ENCODE measurements at places on chromosomes 16 and 17.

DNA sequence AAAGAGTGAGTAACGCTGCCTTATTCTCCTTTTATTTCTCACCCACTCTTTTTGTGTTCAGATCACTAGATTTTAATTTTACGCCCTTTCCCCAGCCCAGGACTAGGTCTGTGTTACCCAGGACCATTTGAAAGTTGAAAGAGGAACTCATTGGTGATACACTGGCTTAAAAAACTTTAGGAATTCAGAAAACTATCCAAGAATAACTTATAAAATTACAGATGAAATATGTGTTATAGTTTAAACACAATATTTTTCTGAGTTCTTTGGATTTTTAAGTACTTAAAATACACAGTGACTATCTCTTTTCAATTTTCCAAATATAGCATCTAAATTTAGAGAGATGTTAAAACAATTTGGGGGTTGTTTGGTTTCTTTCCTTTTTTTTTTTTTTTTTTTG is 385.2 kb downstream of the CDH13 start:
- DNase-seq = no peak

- DNase-seq = no peak
Observed at GRCh38 chr17:8788998-8789397, 10.2 kb downstream of the MFSD6L start.

DNA sequence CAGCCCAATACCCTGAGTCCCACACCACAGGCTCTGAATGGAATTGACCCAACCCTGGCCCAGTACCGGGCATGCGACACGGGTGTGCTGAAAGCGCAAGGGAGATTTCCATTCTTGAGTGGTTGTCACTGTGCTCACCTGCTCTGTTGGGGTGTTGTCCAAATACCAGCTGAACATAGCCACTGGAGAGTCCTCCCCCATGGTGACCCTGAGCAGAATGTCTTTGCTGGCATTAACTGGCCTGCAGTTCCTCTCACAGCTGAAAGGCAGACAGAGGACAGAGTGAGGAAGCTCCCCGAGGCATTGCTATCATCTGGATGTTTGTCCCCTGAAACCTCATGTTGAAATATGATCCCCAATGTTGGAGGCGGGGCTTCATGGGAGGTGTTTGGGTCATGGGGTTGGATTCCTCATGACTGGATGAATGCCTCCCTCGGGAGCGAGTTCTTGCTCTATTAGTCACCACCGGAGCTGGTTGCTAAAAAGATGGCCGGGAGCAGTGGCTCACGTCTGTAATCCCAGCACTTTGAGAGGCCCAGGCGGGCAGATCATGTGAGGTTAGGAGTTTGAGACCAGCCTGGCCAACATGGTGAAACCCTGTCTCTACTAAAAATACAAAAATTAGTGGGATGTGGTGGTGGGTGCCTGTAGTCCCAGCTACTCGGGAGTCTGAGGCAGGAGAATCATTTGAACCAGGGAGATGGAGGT is 57.3 kb upstream of the BCO1 start:
- DNase-seq = peak; percentile 96

- peak; percentile 79 for DNase-seq
Observed at GRCh38 chr16:12170103-12171040, 193.8 kb downstream of the SNX29 start.

- peak; percentile 5 for DNase-seq
Observed at GRCh38 chr16:27156579-27156978, 46.7 kb upstream of the KDM8 start.

DNA sequence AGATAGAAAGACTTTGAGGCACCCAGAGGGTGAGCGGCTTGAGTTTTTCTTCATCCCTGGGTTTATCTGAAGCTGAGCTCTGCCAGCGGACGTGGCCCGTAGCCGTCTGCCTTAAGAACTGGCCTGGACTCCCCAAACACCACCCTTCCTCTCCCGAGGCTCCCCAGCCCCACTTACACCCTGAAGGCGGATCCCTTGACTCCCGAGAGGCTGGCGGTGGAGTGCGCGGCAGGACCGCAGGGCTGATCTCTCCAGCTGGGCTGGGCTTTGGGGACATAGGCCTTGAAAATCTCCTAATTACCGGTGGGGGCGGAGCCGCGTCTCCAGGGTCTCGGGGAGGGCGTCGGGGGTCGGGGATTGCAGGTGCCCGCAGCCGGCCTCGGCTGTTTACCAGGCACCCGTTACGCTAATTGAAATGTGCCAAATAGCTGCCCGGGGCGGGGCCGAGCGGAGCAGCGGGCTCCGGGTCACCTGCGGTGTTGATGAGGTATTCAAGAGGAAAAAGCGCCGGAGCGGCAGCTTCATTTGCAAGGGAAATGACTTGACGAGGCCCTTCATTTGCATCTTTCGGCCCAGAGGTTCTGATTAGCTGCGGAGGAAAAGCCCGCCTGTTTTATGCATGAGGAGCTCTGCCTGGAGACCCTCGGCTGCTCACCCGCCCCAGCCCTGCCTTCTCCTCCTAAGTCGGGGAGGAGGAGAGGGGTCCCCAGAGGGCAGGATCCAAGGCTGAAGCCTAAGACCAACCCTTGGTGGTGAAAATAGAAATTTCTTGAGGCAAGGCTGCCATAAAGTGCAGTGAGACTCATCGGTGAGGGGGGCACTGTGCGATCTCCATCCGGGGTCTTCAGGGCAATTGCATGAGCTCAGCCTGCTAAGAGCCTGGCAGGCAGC is 100.7 kb downstream of the MGAT5B start:
- DNase-seq = no peak

DNA sequence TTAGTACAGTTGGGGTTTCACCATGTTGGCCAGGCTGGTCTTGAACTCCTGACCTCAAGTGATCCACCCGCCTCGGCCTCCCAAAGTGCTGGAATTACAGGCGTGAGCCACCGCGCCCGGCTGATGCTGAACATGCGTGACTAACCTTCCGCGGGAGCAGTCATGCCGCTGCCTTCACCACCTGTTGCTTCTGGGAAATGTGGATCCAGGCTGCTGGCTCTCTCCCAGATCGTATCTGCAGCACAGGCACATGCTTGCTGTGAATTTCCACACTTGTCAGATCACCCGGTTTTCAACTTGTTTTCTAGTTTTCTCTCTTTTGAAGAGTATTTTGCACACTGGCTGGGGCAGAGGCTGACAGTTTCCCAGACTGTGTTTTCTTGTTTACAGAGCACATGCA is 97.9 kb downstream of the ADCY9 start:
- DNase-seq = peak; percentile 86

DNA sequence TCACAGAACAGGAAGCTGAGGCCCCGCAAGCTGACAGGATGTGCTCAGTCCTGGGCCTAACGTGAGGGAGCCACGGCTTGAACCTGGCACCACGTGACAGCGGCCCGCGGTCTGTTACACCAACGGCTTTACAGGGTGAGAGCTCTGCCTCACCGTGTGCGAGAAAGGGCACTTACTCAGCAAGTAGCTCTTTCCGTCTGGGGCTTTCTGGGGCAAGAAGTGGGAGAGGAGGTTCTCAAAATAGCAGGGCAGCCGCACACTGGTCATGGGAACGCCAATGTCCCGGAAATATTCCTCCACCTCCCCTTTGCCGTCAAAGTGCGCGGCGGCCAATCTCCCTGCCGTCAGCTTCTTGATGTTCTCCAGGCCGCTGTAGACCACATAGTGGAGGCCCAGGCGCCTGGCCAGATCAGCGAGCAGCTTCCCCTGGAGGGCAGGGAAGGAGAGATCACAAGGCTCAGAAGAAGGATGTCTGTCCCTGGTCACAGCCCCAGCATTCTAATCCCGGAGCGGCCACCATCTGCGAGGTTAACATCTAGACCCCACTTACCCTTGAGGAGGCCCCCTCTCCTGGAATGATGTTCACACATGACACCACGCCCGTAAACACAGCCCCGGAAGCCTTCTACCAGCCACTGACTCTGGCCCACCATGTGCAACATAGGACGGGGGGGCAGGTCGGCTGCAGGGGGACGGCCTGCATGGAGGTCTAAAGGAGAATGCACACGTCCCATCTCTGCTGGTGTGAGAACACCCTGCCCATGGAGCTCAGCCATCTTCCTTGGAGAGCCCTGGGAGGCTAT is 8.2 kb downstream of the NMRAL1 start:
- no peak for DNase-seq

GRCh38 chr16:31460582-31461002 is 1.3 kb downstream of the ARMC5 start:
- DNase-seq = peak; percentile 88

DNA sequence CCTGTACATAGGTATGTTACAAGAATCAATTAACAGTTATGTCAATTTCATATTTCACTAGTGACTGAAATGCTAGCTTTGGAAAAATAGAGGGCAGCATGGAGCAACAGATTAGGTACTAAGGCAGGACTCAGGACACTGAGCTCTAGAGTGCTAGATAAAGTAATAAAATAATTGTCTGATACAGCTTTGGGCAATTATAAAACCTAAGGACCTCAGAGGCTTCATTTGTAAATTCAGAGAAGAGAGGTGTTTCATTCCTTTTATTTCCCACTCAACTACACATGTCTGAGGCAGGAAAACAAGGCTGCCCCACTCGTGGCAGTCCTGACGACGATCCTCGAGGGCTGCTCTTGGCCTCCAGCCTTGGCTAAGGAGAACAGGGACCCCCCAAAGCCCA is 81.5 kb downstream of the CA4 start:
- DNase-seq = peak; percentile 21
